ENCODE measurements at places on chromosomes 2 and 18.

GRCh38 chr2:79552653-79553052 lies 39.8 kb downstream of the CTNNA2 start:
- H3K4me1 ChIP-seq = no peaks in the 10 kb centered on the region
- H3K27me3 ChIP-seq = no peaks in the 10 kb centered on the region
- no peak overlapping the region for H3K4me3 ChIP-seq
- H3K36me3 ChIP-seq = no peaks in the 10 kb centered on the region

GRCh38 chr2:104897515-104898184 lies 43.7 kb downstream of the POU3F3 start:
- H3K4me1 ChIP-seq = no peaks in the 10 kb centered on the region
- DNase-seq = no peak
- H3K27ac ChIP-seq = no peak overlapping the region
- H3K36me3 ChIP-seq = no peaks in the 10 kb centered on the region

GRCh38 chr18:56289381-56289780 lies 349.0 kb downstream of the TXNL1 start:
- no peak overlapping the region for H3K27ac ChIP-seq
- H3K4me1 ChIP-seq = no peaks in the 10 kb centered on the region
- no peak for DNase-seq
- no peaks in the 10 kb centered on the region for H3K36me3 ChIP-seq
- H3K4me3 ChIP-seq = no peak overlapping the region
- H3K27me3 ChIP-seq = no peaks in the 10 kb centered on the region

- peak overlapping the region; percentile 6 for H3K4me3 ChIP-seq
- peaks cover 8% of the 10 kb centered on the region for H3K4me1 ChIP-seq
- peak; percentile 82 for DNase-seq
- no peak overlapping the region for H3K27ac ChIP-seq
- peaks cover 43% of the 10 kb centered on the region for H3K27me3 ChIP-seq
Observed at GRCh38 chr2:19349911-19350677, 8.3 kb downstream of the OSR1 start.

- H3K27ac ChIP-seq = no peak overlapping the region
- DNase-seq = no peak
- no peaks in the 10 kb centered on the region for H3K4me1 ChIP-seq
- no peaks in the 10 kb centered on the region for H3K36me3 ChIP-seq
- no peak overlapping the region for H3K4me3 ChIP-seq
- no peaks in the 10 kb centered on the region for H3K27me3 ChIP-seq
Observed at GRCh38 chr2:228469721-228470120, 288.2 kb upstream of the SPHKAP start.

DNA sequence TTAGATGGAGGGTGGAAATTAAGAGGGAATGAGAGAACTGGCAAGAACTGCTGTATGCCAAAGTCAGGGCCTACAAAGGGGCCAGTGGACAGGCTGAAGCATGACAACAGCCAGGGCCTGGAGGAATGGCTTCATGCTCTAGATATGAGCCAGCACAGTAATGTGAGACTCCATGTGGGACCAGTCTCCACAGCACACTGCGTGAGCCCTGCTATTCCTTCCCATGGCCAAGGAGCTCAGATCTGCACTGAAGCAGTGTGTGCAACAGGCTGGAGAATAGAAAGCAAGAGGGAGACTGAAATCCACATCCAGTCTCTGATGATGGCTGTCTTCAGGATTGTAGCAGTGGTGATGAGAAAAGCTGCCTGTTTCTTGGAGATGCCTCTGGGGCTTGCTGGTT lies 162.8 kb downstream of the TPGS2 start:
- H3K4me1 ChIP-seq = peaks cover 2% of the 10 kb centered on the region
- H3K27me3 ChIP-seq = no peaks in the 10 kb centered on the region

- DNase-seq = no peak
- H3K4me1 ChIP-seq = no peaks in the 10 kb centered on the region
- no peaks in the 10 kb centered on the region for H3K36me3 ChIP-seq
- no peaks in the 10 kb centered on the region for H3K27me3 ChIP-seq
Observed at GRCh38 chr2:204023088-204023487, 86.5 kb downstream of the ICOS start.

DNA sequence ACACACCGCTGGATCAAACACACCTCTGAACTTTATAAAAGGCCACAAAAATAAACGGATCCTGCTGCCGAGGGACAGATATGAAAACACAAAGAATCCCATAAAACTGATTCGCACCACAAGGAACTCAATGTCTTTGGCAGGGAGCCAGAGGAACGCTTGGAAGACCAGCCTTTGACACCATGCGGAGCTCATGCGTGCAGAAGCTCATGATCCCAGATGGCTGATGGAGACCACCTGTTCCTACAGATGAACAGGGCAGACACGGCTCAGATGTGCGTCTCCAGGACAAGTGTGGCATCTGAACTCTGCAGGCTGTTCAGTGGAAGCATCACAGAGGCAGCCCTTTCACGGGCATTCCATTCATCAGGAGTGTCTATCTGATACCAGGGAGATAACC lies 24.9 kb downstream of the COPS9 start:
- no peak for DNase-seq
- H3K36me3 ChIP-seq = no peaks in the 10 kb centered on the region
- no peak overlapping the region for H3K4me3 ChIP-seq
- no peaks in the 10 kb centered on the region for H3K4me1 ChIP-seq
- peaks cover 5% of the 10 kb centered on the region for H3K27me3 ChIP-seq
- no peak overlapping the region for H3K27ac ChIP-seq

GRCh38 chr18:9855681-9856080 lies 30.1 kb upstream of the TXNDC2 start:
- DNase-seq = no peak
- peaks cover 45% of the 10 kb centered on the region for H3K4me1 ChIP-seq
- H3K4me3 ChIP-seq = no peak overlapping the region
- no peaks in the 10 kb centered on the region for H3K27me3 ChIP-seq
- no peaks in the 10 kb centered on the region for H3K36me3 ChIP-seq

DNA sequence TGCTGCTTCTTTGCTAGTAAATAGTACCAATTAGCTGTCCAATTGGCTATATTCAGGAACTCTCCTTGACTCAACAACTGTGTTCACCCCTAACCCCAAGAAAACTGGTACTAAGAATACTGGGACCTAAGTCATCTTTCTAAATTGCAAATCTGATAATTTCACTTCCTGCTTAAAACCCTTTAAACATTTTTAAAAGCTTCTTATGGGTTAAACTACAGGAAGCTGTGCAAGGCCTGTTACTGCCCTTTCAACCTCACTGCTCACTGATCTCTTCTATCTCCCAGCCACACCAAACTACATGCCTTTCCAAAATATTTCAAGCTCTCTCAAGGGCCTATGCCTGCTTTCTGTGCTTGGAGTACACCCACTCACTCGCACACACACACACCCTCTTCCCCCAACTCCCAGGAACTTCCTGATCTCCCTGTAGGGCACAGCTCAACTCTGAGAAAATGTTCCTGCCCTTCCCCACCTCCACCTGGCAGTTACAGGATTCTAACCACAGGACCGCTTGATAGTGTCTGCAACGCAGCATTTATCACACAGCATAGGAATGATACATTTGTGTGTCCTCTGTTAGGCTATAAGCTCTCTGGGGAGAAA lies 6.7 kb downstream of the LMAN1 start:
- H3K4me3 ChIP-seq = no peak overlapping the region
- H3K27me3 ChIP-seq = no peaks in the 10 kb centered on the region
- peaks cover 6% of the 10 kb centered on the region for H3K4me1 ChIP-seq

DNA sequence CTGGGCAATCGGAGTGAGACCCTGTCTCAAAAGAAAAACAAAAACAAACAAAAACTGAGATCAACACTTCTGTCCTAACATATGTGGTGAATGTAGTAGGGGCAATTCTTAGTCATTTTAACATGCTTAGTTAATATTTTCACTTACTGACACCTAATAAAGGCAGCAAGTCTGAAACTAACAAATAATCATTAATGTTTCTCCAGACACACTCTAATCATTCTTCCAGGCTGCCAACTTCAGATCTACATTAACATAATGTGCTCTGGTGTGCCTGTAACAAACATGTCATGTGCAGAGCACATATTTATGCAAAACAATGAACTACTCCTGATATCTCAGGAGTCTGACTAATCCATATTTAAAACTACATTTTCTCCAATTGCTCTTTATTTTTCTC lies 6.0 kb downstream of the KRCC1 start:
- no peak overlapping the region for H3K27ac ChIP-seq
- peaks cover 26% of the 10 kb centered on the region for H3K4me1 ChIP-seq
- H3K27me3 ChIP-seq = no peaks in the 10 kb centered on the region
- no peak overlapping the region for H3K4me3 ChIP-seq
- no peaks in the 10 kb centered on the region for H3K36me3 ChIP-seq
- DNase-seq = no peak

DNA sequence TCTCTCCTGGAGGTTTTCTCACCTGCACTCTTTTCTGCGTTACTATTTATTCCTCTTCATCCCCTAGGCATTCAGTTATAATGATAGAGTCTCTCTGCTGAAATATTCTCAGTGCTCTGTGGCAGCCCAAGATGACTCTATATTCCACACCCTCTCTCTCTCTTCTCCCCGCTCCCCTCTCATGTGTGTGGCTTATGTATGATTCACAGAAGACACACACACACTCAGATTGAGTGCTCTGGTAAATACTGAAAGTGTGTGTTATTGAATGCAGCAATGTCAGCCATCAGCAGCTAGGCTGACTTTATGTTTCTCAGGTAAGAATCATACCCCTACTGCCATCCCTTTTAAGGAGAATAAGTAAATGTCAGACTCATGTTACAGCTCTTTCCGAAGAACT lies 201.2 kb downstream of the SLC4A10 start:
- H3K36me3 ChIP-seq = no peaks in the 10 kb centered on the region
- H3K27me3 ChIP-seq = no peaks in the 10 kb centered on the region
- no peak overlapping the region for H3K4me3 ChIP-seq
- no peak for DNase-seq

DNA sequence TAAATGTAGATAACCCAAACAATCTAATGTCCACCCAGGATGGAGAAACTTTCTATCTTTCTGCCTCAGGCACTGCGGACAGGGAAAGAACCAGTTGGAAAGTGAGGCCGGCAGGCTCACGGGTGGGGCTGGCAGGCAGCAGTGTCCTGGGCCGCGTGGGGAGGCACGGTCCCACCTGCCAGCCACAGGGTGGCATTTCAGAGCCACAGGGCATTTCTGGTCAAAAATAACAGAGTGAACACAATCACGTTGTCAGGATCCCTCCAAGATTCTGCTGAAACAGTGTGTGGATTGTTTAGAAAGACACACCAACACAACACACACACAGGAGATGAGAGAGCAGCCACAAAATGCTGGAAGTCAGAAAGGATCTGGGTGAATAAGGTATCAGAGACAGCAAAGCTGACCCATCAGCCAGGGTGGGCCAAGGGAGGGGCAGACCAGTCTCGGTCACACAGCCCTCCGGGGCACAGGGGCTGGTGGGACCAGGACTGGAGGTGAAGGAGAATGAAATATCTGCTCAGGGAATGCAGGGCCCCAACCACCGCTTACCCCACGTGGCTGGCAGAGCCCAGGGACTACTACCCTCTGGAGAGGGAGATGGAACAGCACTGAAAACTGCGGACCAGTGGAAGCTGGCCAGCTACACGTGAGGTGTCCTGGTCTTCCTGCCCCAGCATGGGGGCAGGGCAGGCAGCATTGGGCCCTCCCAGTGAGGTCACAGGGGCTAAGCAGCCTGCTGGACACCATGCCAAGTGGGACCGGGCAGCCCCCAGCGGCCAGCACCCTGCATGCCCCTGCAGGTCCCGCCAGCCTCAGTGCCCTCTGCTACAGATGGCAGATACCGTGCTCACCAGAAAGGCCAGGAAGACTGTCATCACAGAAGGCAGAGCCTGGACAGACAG lies 173.9 kb downstream of the HDAC4 start:
- H3K36me3 ChIP-seq = no peaks in the 10 kb centered on the region
- no peaks in the 10 kb centered on the region for H3K27me3 ChIP-seq
- H3K4me3 ChIP-seq = no peak overlapping the region
- peaks cover 58% of the 10 kb centered on the region for H3K4me1 ChIP-seq
- DNase-seq = no peak

DNA sequence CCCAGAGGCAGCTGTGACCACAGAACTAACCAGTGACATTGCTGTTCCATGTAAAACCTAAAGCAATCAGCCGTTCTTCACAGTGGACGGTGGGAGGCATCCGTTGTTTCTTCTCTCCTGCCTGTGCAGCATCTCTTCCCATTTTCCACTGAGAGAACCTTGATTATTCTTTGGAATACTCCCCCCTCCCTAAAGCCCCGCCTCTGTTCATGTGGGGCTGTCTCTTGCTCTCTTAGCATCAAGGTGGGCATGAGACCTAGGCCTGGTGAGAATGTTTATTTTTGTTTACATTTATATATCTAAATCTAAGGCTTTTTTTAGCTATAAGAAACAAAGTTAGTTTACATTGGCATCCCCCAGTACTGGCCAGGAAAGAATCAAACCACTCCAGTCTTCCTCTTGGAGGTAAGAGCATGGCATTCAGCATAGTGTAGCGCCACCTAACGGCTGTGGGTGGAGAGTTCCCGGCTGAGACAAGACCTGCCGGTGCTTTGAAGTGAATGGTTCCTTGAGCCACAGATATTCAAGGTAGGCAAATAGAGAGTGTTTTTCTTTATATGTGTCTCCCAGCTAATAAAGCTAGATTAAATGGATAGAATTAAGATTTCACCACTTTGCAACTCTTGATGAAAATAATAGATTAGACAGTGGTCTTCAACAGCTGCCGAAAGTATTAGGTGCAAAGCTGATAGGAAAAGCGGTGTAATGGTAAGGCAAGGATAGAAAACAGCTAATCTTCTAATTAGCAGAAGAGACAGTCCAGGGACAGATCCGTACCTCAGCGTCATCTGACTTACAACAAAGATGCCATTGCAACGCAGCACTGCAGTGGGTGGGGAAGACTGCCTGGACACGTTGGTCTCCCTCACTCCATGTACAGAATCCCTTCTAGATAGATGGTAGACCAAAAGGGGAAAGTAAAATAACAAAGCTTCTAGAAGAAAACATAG lies 219.6 kb upstream of the RAB12 start:
- H3K36me3 ChIP-seq = peaks cover 40% of the 10 kb centered on the region
- DNase-seq = peak; percentile 82
- H3K4me1 ChIP-seq = no peaks in the 10 kb centered on the region
- H3K4me3 ChIP-seq = no peak overlapping the region

DNA sequence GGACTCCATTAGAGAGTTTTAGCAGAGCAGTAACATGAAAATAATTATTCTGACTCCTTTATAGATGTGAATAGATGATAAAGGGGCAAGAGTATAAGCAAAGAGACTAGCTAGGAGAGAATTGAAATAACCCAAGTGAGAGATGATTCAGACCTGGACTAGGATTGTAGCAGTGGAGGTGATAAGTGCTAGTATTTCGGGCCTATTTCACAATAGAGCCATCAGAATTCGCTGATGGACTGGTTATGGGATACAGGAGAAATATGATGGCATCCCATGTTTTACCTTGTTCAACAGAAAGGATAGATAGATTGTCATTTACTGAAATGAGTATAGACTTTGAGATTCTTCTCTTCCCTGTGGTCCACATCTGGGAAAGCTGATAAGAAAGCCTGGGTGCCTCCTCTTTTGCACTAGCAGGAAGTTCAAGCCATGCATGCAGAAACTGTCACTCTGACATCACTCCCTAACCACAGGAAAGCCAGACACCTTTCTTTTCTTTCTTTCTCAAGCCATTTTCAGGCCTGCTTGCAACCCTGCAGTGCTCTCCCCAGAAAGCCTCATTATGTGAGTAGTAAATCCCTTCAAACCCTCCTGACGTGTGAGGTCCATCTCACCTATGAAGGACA lies 25.3 kb downstream of the DYNAP start:
- no peak overlapping the region for H3K27ac ChIP-seq
- H3K4me1 ChIP-seq = no peaks in the 10 kb centered on the region
- no peak overlapping the region for H3K4me3 ChIP-seq
- H3K36me3 ChIP-seq = no peaks in the 10 kb centered on the region
- H3K27me3 ChIP-seq = no peaks in the 10 kb centered on the region
- DNase-seq = no peak
